Activated CD4-positive, alpha-beta T cell treated with anti-CD3 and anti-CD28 coated beads, Interleukin-2, amount 50 U/mL, for 48 hours (primary cell): ENCODE measurements at places on chromosomes 7 and 10.

DNA sequence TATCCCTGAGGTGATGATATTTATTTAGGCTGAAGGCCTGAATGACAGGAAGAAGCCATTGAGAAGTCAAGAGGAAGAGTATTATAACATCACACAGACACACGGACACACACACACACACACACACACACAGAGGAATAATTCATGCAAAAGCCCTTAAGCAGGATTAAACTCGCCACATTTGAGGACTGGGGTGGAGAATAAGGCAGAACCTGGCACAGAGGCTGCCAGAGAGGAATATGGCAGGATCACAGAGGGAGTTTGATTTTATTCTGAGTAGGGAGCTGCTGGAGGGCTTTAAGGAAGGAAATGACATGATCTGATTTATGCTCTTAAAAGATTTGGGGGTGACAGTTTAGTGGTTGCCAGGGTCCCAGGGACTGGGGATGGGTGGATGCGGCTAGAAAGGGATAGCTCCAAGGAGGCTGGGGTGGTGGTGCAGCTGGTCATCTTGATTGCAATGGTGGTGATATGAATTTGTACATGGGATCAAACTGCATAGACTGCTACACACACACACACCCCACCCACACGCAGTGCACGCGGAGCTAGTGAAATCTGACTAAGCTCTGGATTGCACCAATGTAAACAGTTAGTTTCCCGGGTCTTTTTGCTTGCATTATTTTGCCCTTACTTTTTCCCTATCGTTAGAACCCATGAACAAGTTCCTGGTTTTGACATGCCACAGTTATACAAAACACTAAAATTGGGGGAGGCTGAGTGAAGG lies 11.2 kb downstream of the SMURF1 start:
- no peak for DNase-seq

DNA sequence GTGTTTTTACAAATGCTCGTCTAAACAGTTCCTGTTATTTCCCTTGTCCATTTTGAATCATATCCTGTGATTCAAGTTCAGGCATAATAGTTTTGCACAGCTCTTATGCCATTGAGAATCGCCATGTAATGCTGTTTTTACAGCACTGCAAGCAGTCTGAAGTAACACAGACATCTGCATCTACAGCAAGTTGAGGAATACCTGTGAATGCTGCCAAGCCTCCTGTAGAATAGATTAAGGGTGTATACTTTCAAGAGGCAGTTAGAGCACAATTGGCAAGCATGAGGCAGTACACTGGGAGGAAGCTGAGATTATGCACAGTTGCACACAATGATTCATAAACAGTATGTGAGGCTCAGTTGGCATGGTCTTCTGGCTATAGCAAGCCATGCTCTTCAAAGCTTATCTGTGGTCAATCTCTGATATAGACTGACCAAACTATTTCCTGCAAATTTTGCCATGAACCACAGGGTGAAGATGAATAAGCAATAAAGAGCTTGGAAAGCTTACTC lies 121.9 kb upstream of the AKR1E2 start:
- no peak for DNase-seq

- no peak for DNase-seq
Observed at GRCh38 chr7:2701832-2702593, 14.0 kb downstream of the AMZ1 start.

DNA sequence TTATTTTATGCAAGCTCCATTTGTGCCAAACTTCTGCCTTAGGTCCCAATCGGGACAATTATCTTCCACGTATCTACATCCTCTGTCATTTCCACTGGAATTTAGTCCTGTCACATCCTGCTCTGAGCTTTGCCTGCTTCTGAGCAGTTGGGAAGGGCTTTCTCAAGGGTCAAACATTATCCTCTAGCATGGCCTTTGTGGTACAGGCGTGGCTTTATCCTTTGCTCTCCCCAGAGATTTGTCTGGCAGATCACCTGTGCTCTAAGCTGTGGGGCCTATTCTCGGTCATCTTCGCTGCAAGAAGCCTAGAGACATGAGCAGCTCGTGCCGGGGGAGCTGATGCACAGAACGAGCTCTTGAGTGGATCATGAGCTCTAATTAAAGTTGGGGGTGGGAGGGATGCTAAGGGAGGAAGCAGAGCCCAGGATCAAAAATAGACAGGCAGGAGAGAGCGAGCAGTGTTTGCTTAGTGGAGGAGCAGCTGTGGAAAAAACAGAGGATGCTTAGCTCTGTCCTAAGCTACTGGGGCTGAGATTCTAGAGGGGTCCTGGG lies 19.8 kb upstream of the TMEM273 start:
- DNase-seq: no peak

- DNase-seq: no peak
Observed at GRCh38 chr10:36380538-36380937, 738.4 kb upstream of the FZD8 start.

- DNase-seq: peak; percentile 57
Observed at GRCh38 chr10:101817337-101818118, 716 bp downstream of the OGA start.

- no peak for DNase-seq
Observed at GRCh38 chr10:47266602-47267001, 33.4 kb upstream of the GDF10 start.

GRCh38 chr10:29496341-29497162 lies 138.2 kb downstream of the SVIL start:
- DNase-seq: peak; percentile 82

- no peak for DNase-seq
Observed at GRCh38 chr10:34773636-34774630, 41.2 kb downstream of the PARD3 start.

GRCh38 chr7:47333959-47334358 lies 248.0 kb downstream of the TNS3 start:
- no peak for DNase-seq

GRCh38 chr10:31033147-31033546 lies 1.5 kb upstream of the ZNF438 start:
- DNase-seq: no peak

DNA sequence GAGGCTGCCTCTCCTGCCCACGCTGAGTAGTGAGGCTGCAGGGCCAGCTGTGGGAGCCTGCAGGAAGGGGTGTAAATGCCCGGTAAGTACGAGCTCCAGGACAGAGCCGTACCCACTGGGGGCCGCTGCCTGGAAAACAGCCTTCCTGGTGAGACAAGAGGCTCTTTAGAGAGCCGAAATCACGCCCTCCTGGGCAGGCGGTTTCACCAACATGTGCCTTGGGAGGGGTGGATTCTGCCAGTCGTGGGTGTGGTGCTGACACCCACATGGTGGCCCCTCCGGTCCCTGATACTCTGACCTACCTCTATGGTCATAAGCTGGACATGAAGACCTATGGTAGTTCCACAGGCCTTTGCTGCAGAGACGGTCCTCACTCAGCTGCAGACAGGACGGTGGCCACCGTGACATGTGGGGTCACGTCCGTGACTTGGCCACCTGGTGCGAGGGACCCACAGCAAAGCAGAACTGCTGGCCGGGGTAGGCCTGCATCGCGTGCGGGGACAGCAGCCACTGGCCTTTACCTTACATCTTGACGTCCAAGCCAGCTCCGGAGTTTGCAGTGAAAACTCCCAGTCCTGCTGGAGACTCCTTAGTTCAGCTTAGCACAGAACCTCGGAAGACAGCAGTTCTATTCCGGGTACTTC lies 46.9 kb downstream of the PITRM1 start:
- no peak for DNase-seq

- no peak for DNase-seq
Observed at GRCh38 chr7:137408126-137408525, 64.6 kb upstream of the PTN start.
